GM19239 (cell line): ENCODE measurements at places on chromosomes 6 and 20.

DNA sequence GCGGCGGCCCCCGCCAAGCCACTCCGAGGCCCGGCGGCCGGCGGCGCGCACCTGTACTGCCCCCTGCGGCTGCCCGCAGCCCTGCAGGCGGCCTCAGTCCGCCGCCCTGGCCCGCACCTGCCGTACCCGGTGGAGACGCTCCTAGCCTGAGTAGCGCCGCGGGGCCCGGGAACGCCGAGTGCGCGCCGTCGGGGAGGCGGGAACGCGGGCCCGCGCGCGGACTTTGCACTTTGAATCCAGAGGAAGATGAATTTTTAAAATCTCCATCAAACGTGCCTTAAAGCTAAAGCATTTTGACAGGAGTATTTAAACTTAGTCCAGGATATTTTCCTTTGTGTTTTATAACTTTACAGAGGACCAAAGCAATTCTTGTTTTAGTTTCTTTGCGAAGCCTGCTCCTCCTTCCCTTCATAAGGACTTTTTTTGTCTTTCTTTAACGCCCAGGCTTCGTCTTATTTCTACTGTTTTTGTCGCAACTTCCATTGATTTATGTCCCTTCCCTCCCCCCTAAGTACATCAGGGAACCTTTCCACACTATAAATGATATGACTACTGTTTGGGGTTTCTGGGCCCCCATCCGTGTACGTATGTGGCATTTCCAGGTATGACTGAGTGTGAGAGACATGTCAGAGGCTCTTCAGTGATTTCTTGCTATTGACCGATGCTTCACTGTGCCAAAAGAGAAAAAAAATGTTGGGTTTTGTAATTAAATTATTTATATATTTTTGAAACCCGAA, 2.0 kb downstream of the FOXQ1 start:
- no peak for DNase-seq

DNA sequence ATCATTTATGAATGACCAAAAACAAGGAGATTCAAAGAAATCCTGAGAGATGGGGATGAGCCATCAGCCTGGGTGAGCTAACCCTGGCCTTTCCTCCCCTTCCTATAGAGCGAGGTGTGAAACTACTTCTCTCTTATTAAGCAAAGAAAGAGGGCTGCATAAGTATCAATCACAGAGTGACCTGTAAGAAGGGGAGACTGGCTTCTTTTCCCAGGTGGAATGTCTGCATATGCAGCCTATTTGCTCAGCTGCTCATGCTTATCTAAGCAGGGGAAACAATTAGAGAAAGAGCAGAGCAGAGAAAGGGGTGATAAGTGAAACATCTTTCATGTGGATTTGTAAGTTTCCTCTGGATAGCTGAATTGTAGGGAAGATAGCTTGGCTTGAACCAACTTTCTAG, 160.0 kb downstream of the PKHD1 start:
- DNase-seq = no peak

DNA sequence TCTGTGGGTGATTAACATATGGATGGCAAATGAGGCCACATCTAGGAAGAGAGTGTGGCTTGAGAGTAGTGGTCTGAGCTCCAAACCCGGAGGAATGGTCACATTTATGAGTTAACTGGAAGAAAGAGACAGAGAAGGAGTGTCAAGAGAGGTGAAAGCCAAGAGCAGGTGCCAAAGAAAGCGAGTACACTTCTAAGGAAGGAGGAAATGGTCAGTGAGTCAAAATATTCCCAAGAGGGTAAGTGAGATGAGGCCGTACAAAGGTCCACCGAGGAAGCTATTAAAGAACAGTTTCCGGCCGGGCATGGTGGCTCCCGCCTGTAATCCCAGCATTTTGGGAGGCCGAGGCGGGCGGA, 104.5 kb upstream of the RNF24 start:
- no peak for DNase-seq

- DNase-seq = no peak
These were observed 109.8 kb upstream of the POU3F2 start for GRCh38 chr6:98724537-98724936.

DNA sequence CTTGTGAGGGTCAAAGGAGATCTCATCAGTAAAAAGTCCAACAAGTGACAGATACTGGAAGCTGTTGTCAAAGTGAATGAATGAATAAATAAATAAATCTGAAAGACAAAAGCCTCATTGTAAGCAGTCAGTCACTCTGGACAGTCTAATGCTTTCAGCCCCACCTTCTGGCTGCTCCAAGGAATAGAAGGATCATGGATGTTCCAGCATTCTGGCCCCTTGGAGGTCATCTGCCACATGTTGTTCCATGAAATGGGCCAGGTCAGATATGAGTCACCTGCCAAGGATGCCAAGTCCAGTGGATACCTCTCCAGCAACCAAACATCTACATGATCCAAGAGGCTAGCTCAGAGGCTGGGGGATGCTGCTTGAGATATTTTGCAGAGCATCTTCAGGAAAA, 185.6 kb downstream of the BMP7 start:
- DNase-seq = no peak

- no peak for DNase-seq
These were observed 49.8 kb upstream of the FANCE start for GRCh38 chr6:35402136-35402855.

- DNase-seq = no peak
These were observed 62.4 kb upstream of the TMEM200A start for GRCh38 chr6:130303431-130303830.

GRCh38 chr6:91626911-91627310, 1040.0 kb upstream of the MAP3K7 start:
- no peak for DNase-seq

GRCh38 chr6:148723484-148723883, 23.3 kb upstream of the UST start:
- no peak for DNase-seq

GRCh38 chr20:61958773-61959700, 106.6 kb downstream of the TAF4 start:
- DNase-seq = no peak

DNA sequence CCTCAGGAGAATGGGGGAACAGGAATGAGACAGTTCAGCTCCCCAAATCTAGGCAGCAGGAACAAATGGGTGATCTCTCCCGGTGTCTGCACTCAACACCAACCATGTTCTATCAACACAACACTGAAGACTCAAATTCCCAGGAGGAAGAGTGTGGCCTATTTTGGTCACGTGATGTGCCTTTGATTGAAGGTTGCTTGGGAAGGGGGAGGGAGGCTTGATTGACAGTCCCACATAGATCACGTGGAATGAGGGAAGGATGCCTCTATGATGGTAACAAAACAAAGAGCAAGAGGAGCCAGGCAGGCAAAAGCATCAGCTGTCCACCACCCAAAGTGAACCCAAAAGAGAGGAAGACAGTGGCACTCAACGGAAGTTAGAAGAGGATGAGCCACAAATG, 364.8 kb downstream of the KIF16B start:
- DNase-seq = no peak

DNA sequence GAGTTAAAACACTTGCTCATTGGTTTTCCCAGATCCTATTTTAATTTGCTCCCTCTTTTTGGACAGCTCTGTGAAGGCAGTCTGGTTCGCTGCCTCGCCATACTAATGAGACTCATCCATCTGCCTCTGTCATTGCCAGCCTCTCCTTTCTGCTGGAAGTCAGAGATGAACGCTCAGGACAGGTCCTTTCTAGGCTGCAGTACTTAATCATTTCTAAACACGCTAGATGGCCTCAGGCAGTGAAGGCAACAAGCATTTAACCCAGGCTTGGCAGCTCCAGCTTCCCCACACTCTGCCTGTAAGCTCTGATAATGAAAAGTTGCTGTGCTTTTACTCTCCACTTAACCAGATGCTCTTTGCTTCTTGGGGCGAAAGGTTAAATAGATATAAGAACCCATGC, 286.7 kb upstream of the POU3F2 start:
- no peak for DNase-seq

DNA sequence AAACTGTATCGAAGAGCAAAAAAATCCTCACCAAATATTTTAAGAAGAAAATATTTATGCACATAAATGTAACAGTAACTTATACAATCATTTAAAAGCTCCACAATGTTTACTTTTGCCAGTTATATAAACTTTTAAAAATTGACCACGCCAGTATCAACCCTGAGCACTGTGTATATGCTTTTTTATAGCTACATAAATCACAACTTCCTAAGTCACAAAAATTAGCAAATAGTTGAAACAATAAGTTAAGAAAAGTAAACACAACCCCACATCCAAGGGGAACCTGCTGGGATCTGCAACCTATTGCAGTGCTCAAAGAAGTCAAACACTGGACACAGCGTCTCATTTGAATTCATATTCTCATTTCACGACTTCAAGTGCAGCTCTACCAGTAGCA, 89.8 kb upstream of the DST start:
- no peak for DNase-seq

DNA sequence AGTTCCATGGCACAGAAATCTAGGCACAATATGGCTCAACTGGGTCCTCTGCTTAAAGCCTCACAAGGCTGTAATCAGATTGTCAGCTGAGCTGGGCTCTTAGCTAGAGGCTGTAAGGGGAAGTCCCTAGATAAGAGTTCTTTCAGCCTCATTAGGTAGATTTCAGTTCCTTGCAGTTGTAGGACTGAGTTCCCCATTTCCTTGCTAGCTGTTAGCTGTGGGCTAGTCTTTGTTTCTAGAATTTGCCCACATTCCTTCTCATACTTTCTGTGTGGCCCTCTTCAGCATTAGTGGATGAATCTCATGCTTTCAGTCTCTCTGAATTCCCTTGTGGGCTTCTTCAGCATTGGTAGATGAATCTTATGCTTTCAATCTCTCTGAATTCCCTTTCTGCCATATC, 71.0 kb upstream of the MRAP2 start:
- no peak for DNase-seq

- no peak for DNase-seq
These were observed 70.9 kb downstream of the HFE start for GRCh38 chr6:26158076-26158580.

GRCh38 chr6:16482702-16483314, 244.4 kb downstream of the GMPR start:
- no peak for DNase-seq

DNA sequence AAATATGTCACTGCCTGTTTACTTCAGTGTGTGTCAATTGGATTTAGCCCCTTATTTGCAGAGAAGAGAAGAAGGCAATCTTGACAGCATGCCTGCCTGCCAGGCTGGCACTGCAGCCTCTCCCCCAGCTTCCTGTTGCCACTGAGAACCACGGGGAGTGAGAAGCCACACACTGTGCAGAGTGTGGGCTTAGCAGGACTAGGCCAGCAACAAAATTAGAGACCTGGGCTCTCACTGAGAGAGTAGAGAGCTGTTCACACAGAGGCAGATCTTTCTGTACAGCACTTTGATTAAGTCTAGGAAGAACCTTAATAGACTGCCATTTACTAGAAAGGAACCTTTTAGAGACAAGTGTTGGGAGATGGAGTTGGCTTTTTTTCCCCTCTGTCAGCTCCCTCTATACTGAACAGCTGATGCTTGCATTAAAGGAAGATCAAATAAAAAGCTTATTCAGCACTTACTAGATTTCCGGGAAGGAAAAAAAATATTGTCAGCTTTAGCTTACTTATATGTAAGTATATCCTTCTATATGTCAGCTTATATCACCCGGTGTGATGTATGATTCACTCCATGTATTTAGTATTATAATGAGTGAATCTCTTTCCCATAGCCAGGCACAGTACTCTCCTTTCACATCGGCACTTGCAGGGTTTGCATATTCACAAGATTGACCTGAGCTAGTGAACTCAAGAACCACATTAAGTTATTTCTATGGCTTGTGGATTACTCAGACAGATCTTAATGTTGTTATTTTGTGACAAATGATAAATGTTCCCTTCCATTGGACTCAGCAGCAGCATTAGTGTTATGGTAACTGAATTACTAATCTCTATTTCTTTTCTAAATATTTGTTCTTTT, 851.0 kb upstream of the EPHA7 start:
- no peak for DNase-seq

- no peak for DNase-seq
These were observed 42.2 kb upstream of the SPTLC3 start for GRCh38 chr20:12966468-12967085.

DNA sequence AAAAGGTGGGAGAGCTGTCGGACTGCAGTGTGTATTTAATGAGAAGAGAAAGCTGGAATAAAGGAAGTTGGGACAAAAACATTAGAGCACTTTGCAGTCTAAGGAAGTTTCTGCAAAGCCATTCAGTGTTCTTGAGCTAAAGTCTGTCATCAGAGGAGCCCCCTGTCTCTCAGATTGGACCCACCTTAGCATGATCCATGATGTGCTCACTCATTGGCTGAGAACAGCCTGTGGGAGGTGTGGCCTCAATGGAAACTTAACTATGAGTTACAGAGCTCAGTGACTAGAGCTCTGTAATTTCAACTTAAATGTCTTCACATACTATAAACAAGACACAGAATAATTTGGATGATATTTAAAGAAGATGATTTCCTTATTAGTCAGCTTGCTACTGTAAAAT, 437.0 kb downstream of the BTBD3 start:
- no peak for DNase-seq

- no peak for DNase-seq
These were observed 13.2 kb downstream of the SYTL3 start for GRCh38 chr6:158662954-158663624.

- DNase-seq = no peak
These were observed 13.2 kb downstream of the FILIP1 start for GRCh38 chr6:75480425-75480824.

GRCh38 chr6:135600931-135601330, 103.4 kb upstream of the AHI1 start:
- DNase-seq = no peak

GRCh38 chr6:159255434-159255951, 86.3 kb downstream of the FNDC1 start:
- DNase-seq = no peak

- no peak for DNase-seq
These were observed 54.6 kb downstream of the FYN start for GRCh38 chr6:111818539-111819226.

DNA sequence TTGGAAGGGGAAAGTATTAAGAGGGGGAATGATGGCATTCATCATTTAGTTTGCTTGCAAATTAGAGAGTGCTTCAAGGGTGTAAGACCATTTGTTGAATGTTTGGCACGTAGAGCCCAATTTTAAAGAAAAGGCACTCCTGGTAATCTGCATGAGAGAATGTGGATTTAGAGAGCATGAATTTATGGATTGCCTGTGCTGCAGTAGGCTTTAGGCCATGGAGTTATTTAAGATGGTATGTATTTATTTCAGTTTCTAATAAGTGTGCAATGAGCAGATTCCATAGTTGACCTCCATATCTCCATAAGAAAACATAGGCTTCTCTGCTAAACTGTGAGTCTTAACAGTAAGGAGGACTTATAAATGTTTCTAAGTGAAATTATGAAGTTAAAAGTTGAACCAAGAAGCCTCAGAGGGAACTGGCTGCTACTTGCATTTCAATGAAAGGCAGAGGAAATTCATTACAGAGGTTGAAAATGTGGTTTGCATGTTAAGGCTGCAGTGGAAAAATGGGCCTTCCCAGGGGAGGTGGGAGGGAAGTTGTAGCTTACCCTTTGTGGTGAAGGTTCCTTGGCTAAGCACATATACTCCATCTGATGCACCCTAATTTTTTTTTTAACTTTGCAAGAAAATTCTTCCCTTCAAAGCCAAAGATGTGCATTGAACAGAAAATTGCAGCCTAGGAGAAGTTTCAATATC, 134.2 kb downstream of the CARMIL1 start:
- no peak for DNase-seq

DNA sequence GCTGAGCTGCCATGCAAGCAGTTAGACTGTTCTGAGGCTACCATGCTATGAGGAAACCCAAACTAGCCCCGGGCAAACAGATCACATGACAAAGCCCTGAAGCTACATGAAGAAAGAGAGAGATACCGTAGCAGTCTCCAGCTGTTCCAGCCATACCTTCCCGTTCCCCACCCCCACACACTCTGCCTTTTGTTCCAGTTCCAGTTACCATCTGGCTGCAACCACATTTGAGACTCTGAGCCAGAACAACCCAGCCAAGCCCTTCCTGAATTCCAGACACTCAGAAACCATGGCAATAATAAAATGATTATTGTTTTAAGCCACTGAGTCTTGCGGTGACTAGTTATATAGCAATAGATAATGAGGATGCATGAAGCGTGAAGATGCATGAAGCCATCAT, 28.3 kb downstream of the RIN2 start:
- no peak for DNase-seq
